ENCODE measurements at places on chromosomes 16 and 17.

DNA sequence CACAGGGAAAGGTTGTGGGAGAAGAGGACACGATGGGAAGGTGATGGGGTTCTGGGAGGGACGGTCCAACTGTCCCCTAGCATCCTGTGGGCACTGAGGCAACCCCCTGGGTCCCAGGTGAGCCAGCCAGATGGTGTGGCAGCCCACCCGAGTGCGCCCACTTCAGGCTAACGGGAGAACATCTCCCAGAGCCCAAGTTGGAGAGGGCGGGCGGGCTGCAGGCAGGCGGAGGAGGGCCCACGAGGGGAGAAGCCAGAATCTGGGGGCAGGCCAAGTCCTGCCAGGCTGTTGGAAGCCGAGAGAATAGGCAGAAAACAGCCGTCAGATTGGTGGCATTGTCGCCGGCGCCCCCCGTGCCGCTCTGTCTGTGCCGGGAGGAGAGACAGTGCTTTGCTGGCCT lies 13.8 kb upstream of the ABCC3 start:
- DNase-seq = no peak

GRCh38 chr16:68005786-68006286 lies 6.6 kb upstream of the DPEP2 start:
- DNase-seq = no peak

DNA sequence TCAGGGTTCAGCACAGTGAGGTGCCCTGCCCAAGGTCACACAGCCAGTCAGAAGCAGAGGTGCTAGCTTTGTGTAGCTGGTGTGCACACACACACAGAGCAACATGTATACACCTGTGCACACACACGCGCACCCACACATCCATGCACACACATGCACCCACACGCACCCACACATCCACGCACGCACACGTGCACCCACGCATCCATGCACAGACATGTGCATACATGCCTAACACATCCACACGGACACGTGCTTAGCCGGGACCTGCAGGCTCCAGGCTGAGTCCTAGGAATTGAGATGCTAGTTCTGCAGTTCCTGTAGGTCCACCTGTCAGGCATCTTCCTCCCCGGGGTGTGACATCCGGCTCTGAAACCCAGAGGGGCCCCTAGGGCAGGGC lies 13.0 kb upstream of the DPEP1 start:
- no peak for DNase-seq

GRCh38 chr17:74760404-74761105 lies 12.1 kb downstream of the NHERF1 start:
- DNase-seq = no peak
